ENCODE measurements at places on chromosomes 4 and X.
A peak's percentile ranks its signal among the peaks of the same experiment; 100 is the strongest.

DNA sequence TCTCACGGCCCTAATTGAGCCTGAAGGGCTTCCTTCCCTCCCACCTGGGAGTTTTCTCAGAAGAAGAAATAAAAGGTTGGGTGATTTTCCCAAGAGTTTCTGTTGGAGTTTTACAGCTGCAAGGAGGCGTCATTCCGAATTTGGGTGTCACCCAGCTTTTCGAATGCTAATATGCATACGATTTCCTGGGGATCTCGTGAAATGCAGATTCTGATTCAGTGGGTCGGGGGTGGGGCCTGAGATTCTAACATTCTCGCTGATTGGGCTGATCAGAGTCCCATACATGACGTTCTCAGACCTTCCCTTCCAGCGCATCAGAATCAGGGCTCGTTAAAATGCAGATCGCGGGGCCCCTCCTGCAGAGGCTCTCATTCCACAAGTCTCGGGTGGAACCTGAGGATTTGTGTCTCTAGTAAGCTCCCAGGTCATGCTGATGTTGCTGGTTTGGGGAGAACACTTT lies 125.8 kb upstream of the STX18 start:
- DNase-seq = no peak

GRCh38 chr4:189769131-189769530 lies 171.5 kb upstream of the FRG1 start:
- no peak for DNase-seq

DNA sequence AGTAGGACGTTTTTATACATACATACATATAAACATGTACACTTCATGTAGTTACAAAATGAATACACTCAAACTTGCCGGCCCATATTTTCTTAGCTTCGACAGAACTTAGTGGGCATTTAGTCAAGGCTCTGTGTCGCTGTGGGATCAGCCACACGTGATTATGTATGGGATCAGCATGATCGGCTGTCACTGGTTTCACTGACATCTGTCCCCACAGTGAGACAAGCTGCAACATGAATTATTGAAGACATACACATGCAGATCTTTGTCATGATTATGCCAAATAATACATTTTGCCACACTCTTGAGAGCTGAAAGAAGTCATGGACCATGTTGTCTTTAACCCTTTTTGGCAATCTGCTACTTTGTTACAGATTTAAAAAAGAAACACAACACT lies 38.2 kb upstream of the NAA11 start:
- no peak for DNase-seq

GRCh38 chr4:140707325-140707724 lies 48.9 kb downstream of the TBC1D9 start:
- DNase-seq = no peak

DNA sequence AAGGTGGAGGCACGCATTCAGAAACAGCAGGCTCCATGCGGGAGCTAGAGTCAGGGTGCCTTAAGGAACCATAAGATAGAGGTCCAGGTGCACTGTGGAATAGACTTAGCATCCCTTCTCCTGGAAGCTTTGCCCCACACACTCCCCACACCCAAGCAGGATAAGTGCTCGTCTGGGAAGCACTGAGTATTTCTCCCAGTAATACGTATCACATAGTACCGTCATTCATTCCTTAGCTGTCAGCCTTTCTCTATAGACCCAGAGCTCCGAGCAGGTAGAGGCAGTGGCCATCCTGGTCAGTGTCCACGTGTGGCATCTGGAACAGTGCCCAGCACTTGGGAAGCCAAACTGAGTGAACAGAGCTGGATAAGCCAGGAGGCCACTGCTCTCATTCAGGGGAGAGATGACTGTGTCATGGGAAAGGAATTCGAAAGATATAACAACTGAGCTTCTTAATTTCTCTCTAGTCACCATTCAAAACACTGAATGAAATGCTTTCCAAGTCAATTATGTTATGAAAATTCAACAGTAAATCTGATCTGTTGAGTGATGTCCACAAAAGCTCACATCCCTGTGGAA lies 9.9 kb downstream of the APBB2 start:
- peak; percentile 85 for DNase-seq

DNA sequence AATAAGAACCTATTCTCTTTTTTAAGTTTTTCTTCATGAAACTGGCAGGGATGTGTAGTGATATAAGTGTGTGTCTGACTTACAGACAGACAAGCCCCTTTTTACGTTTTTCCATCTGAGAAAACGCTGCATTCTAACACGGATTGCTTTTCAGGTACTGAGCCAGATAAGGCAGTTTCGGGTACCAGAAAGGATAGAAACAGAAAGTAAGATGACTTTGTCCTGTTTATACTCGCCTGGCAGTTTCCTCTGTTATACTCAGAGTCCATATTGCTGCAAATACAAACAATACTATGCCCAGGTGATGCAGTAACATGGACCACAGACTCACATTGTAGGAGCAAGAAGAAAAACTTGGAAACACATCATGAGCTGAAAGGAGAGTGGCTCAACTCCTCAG lies 2320.6 kb upstream of the AGA start:
- DNase-seq = no peak

GRCh38 chr4:109451544-109452273 lies 18.1 kb downstream of the SEC24B start:
- DNase-seq = no peak

DNA sequence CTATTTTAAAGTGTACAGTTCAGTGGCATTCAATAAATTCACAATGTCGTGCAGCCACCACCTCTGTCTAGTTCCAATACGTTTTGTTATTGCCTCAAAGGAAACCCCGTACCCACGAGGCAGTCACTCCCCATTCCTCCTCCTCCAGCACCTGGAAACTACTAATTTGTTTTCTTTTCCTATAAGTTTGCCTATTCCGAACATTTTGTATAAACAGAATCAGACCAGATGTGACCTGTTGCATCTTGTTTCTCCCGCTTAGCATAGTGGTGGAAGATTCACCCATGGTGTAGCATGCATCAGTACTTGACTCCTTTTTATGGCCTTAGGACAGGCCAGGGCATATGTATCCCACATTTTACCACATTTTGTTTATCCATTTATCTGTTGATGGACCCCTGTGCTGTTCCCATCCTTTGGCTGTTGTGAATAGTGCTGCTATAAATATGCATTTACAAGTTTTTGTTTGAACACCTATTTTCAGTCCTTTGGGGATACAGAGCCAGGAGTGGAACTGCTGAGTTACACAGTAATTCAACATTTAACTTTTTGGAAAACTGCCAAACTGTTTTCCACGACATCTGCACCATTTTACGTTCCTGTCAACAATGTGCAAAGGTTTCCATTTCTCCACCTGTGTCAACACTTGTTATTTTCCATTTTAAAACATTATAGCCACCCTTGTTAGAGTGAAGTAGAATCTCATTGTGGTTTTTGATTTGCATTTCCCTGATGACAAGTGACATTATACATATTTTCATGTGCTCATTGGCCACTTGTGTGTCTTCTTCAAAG lies 57.8 kb upstream of the STX18 start:
- DNase-seq = no peak

DNA sequence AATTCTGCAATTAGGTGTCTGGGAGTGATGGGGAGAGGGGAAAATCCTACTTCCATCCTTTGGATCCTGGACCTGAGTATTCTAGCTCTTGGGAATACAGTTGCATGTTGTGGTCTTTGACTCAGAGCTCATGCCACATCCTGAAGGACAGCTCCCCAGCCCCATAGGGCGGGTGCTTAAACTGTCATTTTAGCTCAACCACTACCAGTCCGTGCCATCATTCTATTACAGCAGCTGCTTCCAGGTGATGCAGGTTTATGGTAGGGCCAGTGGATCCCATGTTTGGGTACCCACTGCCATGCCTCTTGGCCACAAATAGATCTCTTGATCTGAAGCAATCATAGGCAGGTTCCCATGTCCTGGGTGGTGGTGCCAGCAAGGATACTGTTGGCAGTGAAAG lies 34.7 kb downstream of the CCKAR start:
- no peak for DNase-seq

- no peak for DNase-seq
These were observed 4.8 kb downstream of the SH3BP2 start for GRCh38 chr4:2797545-2798305.

GRCh38 chr4:162163892-162164759 lies at the start of gene FSTL5:
Gene FSTL5, minus strand, starts transcription at chr4:162164000. Its CDS starts 52,604 bp downstream, at chr4:162111396.
- peak; percentile 43 for DNase-seq

DNA sequence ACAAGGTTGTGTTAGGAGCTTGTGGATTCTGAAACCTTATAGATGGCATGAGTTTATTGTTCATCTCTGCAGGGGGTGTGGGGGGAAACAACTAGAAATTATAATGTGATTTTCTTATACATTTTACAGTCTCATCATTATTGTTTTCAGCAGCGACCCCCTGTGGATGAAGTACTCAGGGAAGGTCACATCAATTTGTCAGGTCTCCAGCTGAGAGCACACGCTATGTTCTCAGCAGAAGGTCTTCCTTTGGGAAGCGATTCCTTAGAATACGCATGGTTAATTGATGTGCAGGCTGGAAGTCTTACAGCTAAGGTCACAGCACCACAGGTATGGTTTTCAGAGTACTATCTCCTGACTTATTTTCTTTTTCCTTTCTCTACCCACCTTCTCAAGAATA lies 72.2 kb downstream of the BLTP1 start:
- DNase-seq = no peak

GRCh38 chr4:96677499-96677898 lies 837.6 kb downstream of the PDHA2 start:
- DNase-seq = no peak

GRCh38 chrX:118115953-118116712 lies 477 bp downstream of the KLHL13 start:
- DNase-seq = no peak

DNA sequence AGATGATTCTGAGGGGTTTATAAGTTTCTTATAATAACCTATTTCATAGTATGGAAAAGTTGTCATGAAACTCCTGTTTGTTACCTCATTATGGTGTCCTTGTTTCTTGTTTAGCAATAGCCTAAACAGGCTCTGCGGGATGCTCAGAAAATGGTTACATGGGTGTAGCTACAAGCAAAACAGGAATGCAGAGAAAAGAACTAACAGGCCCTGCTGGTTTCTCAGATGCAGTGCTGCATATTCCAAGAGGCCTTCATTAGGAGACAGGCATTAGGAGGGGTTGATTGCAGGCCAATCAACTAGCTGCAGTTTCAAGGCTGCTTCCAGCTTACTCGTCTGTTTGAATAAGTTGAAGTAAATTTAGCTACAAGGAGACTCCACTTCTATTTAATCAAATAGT lies 37.6 kb upstream of the HPGD start:
- no peak for DNase-seq

- DNase-seq = no peak
These were observed 5.5 kb downstream of the ELMOD2 start for GRCh38 chr4:140529434-140529833.

- DNase-seq = no peak
These were observed 2078.4 kb downstream of the PCDH7 start for GRCh38 chr4:32798471-32799159.

GRCh38 chr4:70660106-70660505 lies 6.2 kb downstream of the JCHAIN start:
- no peak for DNase-seq

GRCh38 chr4:90069151-90069550 lies 58.0 kb upstream of the CCSER1 start:
- DNase-seq = no peak

Data from foreskin fibroblast (primary cell).